Breast epithelium (tissue), 4 donors: ENCODE measurements at places on chromosomes 1 and 21. TPM values are rescaled to one million over a fixed set of nuclear protein-coding genes. Genes with fewer than 3 reads are reported as not detected.

Gene CHAF1B
- 2.8 TPM for total RNA-seq

Gene RBM11
- 5.6 TPM for total RNA-seq

Gene KCNE1
- total RNA-seq = 6.7 TPM

Gene HHIPL2
- not detected for total RNA-seq

Gene AKT3
- 49.6 TPM for total RNA-seq

Gene WNT2B
- total RNA-seq = 6.1 TPM

Gene ALPL
- total RNA-seq = 98.0 TPM

Gene LMX1A
- total RNA-seq = not detected

Gene PGBD5
- 0.98 TPM for total RNA-seq

Gene UBL4B
- total RNA-seq = 0.96 TPM

Gene CD84
- 9.8 TPM for total RNA-seq

Gene TTC39A
- 0.96 TPM for total RNA-seq

Gene PDC
- not detected for total RNA-seq

Gene CHI3L1
- total RNA-seq = 426 TPM

Gene ZBTB7B
- total RNA-seq = 82.5 TPM

Gene FAM43B
- 0.16 TPM for total RNA-seq

Gene F13B
- total RNA-seq = not detected

Gene MANEAL
- total RNA-seq = 3.7 TPM

Gene CELA3A
- not detected for total RNA-seq

Gene USH2A
- not detected for total RNA-seq

Gene GPX7
- total RNA-seq = 24.7 TPM

Gene DCST1
- 0.16 TPM for total RNA-seq

Gene ZNF593OS
- total RNA-seq = not detected

Gene COL11A1
- 0.98 TPM for total RNA-seq

Gene SPOCD1
- total RNA-seq = 0.15 TPM

Gene SYT2
- total RNA-seq = under 0.01 TPM

Gene RGS4
- total RNA-seq = 2.0 TPM

Gene SIPA1L2
- total RNA-seq = 35.9 TPM

Gene NFIA
- total RNA-seq = 79.6 TPM

Gene TARS2
- total RNA-seq = 12.1 TPM

Gene FHAD1
- total RNA-seq = 1.0 TPM

Gene KPRP
- not detected for total RNA-seq

Gene KCNK1
- 9.1 TPM for total RNA-seq

Gene NBPF10
- total RNA-seq = 3.4 TPM
